ENCODE measurements at places on chromosomes 1 and 21.

DNA sequence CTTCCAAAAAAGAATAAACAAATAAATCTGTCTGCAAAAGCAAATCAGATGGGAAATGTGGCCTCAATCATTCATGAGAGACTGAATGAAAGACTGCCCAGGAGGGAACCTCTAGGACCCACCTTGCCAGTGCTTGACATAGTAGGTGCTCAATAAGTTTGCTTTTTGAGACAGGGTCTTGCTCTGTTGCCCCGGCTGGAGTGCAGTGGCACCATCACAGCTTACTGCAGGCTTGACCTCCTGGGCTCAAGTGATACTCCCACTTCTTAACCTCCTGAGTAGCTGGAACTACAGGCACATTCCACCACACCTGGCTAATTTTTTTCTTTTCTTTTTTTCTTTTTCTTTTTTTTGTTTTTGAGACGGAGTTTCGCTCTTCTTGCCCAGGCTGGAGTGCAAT is 40.3 kb upstream of the CCSAP start:
- no peak for DNase-seq

GRCh38 chr1:108780937-108781574 is 34.6 kb downstream of the STXBP3 start:
- no peak for DNase-seq

DNA sequence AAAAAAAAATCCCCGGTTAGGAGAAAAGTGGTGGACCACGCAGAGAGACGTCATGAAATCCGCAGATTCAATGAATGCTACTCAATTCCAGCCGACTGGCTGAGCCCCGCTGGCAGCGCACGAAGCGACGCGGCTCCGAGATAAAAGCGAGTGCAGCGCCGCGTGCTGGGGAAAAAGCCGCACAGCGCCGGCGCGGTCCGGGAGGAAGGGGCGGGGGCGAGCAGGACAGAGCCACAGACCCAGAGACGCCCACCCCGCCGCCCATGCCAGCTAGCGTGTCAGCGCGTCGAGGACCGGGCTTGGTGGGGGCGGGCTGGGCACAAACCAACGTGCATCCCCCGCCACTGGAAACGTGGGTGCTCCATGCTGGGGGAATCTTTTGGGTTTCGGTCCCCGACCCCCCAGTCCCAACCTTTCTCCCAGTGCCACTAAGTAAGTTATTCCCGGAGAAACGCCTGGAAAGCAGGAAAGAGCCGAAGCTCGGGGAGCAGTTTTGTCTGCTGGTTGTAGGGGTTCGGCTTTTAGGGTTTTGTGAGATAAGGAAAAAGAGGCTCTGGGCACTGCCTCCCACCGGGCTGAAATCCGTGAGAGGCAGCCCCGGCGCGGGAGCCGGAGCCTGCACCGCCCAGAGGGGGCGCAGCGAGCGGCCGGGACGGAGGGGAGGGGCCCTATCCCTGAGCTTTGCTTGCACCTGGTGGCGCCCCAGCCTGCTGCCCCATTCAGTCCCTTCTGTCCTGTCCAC is at the start of gene KCNJ6:
Gene KCNJ6 (minus strand): TSS at position 148 of the 742 bp plus-strand sequence. CDS start 75,775 bp downstream, outside the sequence.
- peak; percentile 24 for DNase-seq

DNA sequence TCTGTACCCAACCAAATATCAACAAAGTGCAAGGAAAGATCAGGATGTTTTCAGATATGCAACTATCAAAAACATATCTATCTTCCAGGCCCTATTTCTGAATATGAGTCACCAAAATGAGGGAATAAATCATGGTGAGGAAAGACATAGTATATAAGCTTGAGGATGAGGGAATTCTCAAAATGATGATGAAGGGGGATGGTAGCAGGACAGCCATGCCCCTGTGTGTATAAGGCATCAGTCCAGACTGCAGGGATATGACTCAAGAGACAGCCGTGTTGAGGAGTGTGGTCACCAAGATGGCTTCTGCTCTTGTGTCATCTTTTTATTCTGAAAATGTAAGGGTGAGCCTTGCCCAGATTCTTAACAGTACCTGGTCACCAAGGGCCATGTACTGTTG is 4.4 kb upstream of the WDR64 start:
- DNase-seq: no peak

GRCh38 chr1:234647758-234648157 is 37.8 kb upstream of the IRF2BP2 start:
- no peak for DNase-seq

DNA sequence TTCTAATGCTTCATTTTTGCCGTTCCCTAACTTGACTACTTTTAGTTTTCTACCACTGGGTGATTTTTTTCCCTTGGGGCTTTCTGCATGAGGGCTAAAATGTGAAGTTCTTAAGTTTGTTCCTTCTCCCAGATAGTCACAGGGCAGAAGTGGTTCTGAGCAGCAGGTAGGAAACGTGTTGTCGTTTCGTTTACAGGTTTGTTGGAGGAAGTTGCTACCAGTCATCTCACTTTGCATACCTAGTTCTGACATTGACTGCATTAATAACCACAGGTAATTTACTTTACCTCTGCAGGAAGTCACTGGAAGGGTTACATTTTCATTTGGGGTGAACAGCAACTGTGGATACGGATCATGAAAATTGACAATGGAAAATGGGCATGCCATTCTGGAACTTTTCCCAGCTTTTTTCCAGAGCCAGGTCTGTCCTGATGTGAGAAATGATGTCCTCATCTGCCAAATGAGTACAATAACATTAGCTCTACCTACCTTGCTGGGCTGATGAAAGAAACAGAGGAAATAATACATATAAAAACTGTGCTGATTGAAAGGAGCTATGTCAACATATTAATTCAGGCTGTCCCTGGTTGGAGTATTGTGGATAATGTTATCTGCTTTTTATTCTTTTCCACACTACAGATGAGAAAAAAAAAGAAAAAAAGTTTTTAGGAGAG is 94.2 kb downstream of the DISC1 start:
- DNase-seq: no peak

GRCh38 chr1:43879414-43879813 is 54.2 kb upstream of the ARTN start:
- DNase-seq: no peak

- peak; percentile 11 for DNase-seq
These were observed 852 bp downstream of the KTI12 start for GRCh38 chr1:52032785-52033131.

DNA sequence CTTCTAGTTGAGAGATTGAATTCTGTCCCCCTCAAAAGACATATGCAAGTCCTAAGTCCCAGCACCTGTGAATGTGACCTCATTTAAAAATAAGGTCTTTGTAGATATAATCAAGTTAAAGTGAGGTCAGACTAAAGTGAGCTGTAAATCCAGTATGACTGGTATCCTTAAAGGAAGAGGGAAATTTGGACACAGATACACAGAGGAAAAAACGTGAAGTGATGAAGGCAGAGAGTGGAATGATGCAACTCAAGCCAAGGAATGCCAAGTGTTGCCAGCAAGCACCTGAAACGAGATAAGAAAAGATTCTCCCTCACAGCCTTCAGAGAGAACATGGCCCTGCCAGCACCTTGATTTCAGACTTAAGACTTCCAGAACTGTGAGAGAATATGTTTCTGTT is 444.7 kb upstream of the VAMP3 start:
- no peak for DNase-seq

DNA sequence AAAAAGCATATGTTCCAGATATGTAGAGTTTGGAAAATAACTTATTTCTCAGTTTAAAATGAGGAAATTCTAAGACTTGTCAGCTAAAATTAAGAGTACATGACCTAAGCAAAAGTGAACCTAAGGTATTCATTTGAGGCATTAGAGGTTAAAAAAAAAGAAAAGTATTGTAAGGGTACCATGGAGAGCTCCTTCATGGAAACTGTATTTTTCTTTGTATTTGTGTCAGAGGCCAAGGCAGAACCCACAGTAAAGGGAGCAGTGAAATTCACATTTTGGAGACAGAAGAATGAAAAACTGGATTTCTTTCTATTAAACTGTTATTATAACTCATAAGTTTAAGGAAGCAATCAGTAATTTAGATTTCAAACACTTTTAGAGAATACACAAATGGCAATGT is 1494.8 kb downstream of the KCNT2 start:
- no peak for DNase-seq

GRCh38 chr21:37744551-37744950 is 171.7 kb downstream of the KCNJ6 start:
- DNase-seq: no peak

DNA sequence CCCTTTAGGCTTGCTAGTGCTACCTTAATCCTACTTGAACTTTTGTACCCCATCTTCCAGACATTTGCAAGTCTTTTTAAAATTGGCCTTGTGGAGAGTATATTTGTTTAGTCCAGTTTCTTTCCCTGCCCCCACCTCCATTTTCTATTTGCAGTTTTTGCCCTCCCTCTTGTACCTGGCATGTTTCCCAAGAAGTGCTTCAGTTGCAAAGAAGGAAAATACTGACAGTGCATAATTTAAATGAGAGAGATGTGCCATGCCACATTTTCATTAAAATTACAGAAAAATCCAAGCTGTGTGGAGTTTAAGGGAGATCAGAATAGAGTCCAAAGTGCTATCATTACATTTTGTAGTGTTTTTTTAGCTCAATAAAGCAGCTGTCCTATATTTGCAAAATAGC is 150.0 kb upstream of the ADGRL2 start:
- DNase-seq: no peak

Data from activated naive CD4-positive, alpha-beta T cell treated with anti-CD3 and anti-CD28 coated beads for 36 hours (primary cell).